ENCODE measurements at places on chromosomes 7 and 10. TPM values are rescaled to one million over a fixed set of nuclear protein-coding genes. Genes with fewer than 3 reads are reported as not detected.

DNA sequence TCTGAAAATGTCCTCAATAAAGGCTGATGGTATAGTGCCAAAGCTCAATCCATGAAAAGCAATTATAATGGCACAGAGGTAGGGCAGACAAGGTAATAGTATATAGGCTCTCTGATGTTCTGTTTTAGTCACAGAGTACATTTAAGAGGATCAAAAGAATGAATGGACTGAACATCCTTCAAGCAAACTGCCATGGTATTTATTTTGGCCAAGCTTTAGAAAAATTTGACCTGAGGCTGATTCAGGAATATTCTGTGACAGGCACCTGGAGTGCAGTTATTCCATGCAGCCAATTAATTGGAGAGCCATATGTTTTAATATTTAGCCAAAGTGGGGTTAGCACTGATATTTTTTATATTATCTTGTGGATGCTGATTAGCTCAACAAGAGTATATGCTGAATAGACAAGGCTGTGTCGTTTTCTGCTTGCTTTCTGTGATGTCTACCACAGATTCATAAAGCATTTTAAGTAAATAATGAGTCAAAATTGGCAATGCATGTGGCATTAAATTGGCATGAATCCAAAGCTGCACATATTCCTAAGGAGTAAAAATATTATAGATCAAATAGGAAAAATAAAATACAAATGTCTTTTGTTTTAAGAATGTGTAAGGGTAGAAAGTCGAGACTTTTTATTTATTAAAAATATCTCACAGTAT is 177.4 kb downstream of the PCLO start:
- H3K4me1 ChIP-seq: no peaks in the 10 kb centered on the region
- H3K4me3 ChIP-seq: no peak overlapping the region
- H3K27me3 ChIP-seq: no peaks in the 10 kb centered on the region
- no peaks in the 10 kb centered on the region for H3K36me3 ChIP-seq
- no peak for DNase-seq

- no peak overlapping the region for H3K4me3 ChIP-seq
- peaks cover 24% of the 10 kb centered on the region for H3K27me3 ChIP-seq
- H3K4me1 ChIP-seq: no peaks in the 10 kb centered on the region
- H3K36me3 ChIP-seq: no peaks in the 10 kb centered on the region
Observed at GRCh38 chr7:132250480-132251326, 325.6 kb downstream of the PLXNA4 start.

DNA sequence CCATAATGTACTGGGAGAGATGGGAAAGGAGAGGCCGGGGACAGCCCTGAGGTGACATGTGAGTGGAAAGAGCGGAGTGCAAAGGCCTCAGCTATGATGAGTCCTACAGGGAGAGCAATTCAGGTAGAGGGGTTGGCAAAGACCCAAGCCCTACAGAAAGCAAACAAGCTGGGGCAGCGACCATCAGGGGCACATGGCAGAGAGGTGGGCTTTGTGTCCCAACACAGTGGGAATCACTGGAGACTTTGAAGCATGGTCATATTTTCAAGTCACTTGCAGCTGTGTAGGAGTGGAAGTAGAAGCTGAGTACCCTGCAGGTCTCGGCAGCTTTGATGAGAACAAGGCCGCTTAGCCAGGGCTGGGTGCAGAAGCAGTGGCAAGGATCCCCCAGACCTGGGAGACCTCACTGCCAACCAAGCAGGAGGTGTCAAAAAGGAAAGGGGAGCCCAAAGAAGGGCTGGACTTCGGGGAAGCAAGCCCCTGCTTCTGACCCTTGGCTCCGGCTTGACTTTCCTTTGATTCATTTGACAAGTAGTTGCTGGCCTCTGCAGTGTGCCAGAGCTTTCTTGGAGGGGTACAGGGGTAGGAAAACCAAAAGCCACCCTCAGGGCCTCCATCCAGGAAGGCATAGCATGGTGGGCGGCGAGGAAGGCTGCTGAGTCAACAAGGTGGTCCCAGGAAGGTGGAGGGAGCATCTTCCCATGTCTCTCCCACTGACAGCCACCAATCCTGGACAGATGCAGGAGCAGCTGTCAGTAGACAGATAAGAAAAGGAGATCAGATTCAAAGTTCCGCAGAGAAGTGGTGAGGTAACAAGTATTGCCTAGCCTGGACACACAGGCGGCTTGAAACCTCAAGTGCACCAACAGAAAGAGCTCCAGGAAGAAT is 1.9 kb upstream of the PGAM2 start:
- H3K36me3 ChIP-seq: no peaks in the 10 kb centered on the region
- no peak overlapping the region for H3K4me3 ChIP-seq
- peaks cover 6% of the 10 kb centered on the region for H3K27me3 ChIP-seq
- no peak overlapping the region for H3K27ac ChIP-seq

GRCh38 chr10:60800918-60801317 is 22.6 kb downstream of the CDK1 start:
- H3K27me3 ChIP-seq: no peaks in the 10 kb centered on the region
- H3K36me3 ChIP-seq: no peaks in the 10 kb centered on the region
- no peaks in the 10 kb centered on the region for H3K4me1 ChIP-seq
- H3K27ac ChIP-seq: no peak overlapping the region

DNA sequence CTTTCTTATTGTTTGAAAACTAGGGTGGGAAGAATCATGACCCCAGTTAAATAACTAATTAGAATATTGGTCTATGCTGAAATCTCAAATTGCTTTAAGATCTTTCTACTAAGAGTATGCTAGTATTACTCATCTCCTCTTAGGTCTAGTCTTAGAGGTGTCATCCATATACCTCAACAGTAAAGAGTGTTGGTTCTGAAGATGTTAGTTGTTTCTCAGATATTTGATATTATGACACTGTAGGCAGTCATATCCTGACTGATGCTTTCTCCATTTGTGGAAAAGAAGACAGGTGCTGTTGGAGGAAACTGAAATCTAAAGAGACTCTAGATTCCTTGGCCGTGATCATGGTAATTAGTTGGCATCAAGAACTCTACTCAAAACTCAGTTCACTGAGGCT is 21.2 kb downstream of the BPGM start:
- no peaks in the 10 kb centered on the region for H3K36me3 ChIP-seq
- H3K4me1 ChIP-seq: peaks cover 17% of the 10 kb centered on the region

DNA sequence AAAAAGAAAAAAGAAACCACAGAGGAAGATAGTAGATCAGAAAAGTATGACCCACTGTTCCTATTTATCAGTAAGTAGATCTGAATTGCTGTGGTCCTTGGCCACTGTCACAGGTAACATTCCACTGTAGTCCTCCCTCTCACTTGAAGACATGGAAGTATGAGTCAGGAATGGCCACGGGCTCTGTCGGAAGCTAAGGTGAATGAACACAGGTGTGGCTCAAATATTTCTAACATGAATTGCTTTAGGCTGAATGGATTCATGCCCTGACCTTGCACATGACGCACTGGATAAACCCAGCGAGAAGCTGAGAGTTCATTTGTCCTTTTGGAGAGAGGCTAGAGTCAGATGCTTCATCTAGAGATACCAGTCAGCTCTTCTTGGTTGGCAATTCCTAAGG is 224.5 kb upstream of the SP8 start:
- H3K4me1 ChIP-seq: no peaks in the 10 kb centered on the region
- H3K4me3 ChIP-seq: no peak overlapping the region
- no peaks in the 10 kb centered on the region for H3K36me3 ChIP-seq
- H3K27ac ChIP-seq: no peak overlapping the region
- no peak for DNase-seq
- H3K27me3 ChIP-seq: no peaks in the 10 kb centered on the region

GRCh38 chr7:44291066-44291732 is 34.2 kb downstream of the CAMK2B start:
- H3K4me1 ChIP-seq: no peaks in the 10 kb centered on the region
- DNase-seq: no peak
- no peak overlapping the region for H3K4me3 ChIP-seq
- H3K27me3 ChIP-seq: peaks cover 3% of the 10 kb centered on the region

GRCh38 chr10:107477266-107477665 is 312.8 kb upstream of the SORCS1 start:
- no peaks in the 10 kb centered on the region for H3K27me3 ChIP-seq
- no peaks in the 10 kb centered on the region for H3K4me1 ChIP-seq
- no peak overlapping the region for H3K27ac ChIP-seq

- H3K4me3 ChIP-seq: no peak overlapping the region
- no peaks in the 10 kb centered on the region for H3K36me3 ChIP-seq
- H3K4me1 ChIP-seq: no peaks in the 10 kb centered on the region
Observed at GRCh38 chr7:7499892-7500291, 35.8 kb downstream of the COL28A1 start.

DNA sequence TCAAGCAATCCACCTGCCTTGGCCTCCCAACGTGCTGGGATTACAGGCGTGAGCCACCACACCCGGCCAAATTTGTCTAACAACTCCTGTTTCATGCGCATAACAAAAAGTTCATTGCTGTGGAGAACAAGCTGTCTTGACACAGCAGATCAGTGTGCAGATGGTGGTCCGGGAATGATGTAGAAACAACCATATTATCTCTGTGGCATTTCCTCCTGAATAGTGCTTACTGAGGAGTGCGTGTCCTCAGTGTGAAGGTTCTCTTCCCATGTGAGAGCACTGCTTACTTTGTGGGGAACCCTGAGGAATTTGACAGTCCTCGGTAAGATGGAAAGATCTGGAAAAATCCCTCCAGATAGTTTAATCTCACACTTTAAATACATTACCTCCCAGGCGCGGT is 30.3 kb upstream of the ZNF438 start:
- no peak overlapping the region for H3K27ac ChIP-seq
- H3K4me3 ChIP-seq: no peak overlapping the region
- H3K27me3 ChIP-seq: peaks cover 12% of the 10 kb centered on the region
- no peaks in the 10 kb centered on the region for H3K36me3 ChIP-seq

DNA sequence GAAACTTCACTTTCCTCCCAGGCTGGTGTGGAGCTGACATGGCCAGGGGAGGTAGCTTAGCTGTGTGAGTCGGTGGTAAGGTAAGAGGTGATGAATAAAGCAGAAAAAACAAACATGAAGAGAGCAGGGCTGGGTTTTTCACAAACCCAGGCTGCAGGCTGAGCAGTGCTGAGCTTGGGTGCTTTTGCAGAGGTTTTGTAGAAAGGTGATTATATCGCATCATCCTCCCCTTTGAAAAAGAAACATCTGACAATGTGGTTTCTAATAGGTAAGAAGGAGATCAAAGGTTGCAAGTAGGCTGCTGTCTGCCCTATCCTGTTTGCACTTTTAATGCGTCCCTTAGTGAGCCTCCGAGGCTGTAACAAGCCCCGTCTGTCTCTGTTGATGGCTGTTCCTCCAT is 69.6 kb upstream of the GRM8 start:
- no peak overlapping the region for H3K27ac ChIP-seq
- H3K4me3 ChIP-seq: no peak overlapping the region
- peaks cover 5% of the 10 kb centered on the region for H3K27me3 ChIP-seq
- H3K4me1 ChIP-seq: peaks cover 9% of the 10 kb centered on the region

- no peaks in the 10 kb centered on the region for H3K36me3 ChIP-seq
- no peaks in the 10 kb centered on the region for H3K27me3 ChIP-seq
- H3K4me1 ChIP-seq: no peaks in the 10 kb centered on the region
- DNase-seq: peak; percentile 43
- H3K27ac ChIP-seq: no peak overlapping the region
- H3K4me3 ChIP-seq: no peak overlapping the region
Observed at GRCh38 chr7:50632561-50633413, 67.6 kb upstream of the DDC start.

GRCh38 chr10:79244841-79245504 is 102.3 kb upstream of the PPIF start:
- H3K36me3 ChIP-seq: no peaks in the 10 kb centered on the region
- no peaks in the 10 kb centered on the region for H3K27me3 ChIP-seq
- H3K4me3 ChIP-seq: peak overlapping the region; percentile 53
- no peak for DNase-seq
- H3K4me1 ChIP-seq: peaks cover 43% of the 10 kb centered on the region

DNA sequence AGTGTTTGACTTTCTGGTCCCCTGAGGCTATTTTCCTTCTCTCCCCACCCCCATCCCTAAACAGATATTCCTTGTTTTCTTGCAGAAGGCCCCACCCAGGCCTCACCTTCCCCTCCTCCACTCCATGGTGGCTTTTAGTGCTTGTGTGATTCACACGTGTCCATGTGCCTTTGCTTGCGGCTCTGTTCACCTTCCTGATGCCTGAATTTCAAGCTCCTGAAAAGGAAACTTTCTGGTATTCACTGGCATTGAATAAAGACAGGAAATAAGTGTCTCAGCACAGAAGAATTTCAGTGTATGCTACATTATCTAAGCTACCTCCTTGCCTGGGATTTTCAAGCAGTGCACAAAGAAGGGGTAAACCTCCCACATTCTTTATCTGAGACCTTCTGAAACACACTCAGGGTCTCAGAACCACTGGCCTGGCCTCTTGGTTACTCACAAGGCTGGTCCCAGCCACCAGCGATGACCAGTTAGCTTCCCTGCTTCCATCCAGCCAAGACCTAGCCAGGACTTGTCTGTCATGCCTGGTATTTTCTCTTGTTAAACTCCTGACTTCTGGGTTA is 17.2 kb upstream of the UBE2H start:
- no peak for DNase-seq
- H3K36me3 ChIP-seq: no peaks in the 10 kb centered on the region
- no peak overlapping the region for H3K27ac ChIP-seq
- H3K4me1 ChIP-seq: no peaks in the 10 kb centered on the region
- no peak overlapping the region for H3K4me3 ChIP-seq

DNA sequence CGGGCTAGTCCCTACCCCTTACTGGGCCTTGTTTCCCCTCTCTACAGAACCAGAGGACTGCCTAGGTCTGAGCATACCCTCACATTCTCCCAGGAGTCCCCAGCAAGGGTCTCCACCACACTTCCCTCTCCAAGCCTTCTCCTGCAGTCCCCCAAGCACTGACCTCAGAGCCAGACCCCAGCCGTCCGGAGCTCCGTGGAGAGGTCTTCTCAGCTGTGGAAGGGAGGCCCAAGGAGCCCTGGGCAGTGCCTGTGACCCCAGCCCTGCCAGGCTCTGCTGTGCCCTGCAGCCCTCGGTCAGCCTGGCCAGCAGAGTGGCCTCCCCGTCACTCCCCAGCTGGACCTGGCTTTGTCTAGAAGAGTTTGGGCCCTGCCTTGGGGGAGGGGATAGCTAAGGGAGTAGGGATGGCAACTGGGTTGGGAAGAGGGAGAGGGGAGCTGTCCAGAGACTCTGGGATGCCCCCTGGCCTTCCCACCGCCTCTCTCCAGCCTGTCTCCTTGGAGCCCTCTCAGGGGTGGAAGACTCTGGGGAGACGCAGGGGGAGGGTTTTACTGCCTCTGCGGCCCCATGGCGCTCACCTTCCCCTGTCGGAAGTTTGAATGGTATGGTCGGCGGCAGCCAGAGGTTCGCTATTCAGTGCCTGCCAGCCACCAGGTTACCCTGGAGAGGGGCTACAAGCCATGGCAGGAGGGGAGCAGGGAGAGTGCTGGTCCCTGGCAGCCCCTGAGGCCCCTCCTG is at the start of gene C10orf105:
TSS of gene C10orf105 (minus strand) at position 315 of the 738 bp plus-strand sequence. CDS start 3,441 bp downstream, outside the sequence.
- no peak within 1 kb of the TSS for H3K27ac ChIP-seq
- H3K4me3 ChIP-seq: no peak within 1 kb of the TSS
- no peaks in the 10 kb centered on the region for H3K27me3 ChIP-seq
- H3K36me3 ChIP-seq: no peaks in the 10 kb centered on the region
- DNase-seq: no peak
- H3K4me1 ChIP-seq: peaks cover 75% of the 10 kb centered on the region

The DENND10 gene
- 28.5 TPM for total RNA-seq

The PVRIG gene
- 94.2 TPM for total RNA-seq
